ENCODE measurements at places on chromosomes 12 and 14.

- DNase-seq = no peak
Observed at GRCh38 chr12:64530566-64530965, 78.6 kb downstream of the TBK1 start.

DNA sequence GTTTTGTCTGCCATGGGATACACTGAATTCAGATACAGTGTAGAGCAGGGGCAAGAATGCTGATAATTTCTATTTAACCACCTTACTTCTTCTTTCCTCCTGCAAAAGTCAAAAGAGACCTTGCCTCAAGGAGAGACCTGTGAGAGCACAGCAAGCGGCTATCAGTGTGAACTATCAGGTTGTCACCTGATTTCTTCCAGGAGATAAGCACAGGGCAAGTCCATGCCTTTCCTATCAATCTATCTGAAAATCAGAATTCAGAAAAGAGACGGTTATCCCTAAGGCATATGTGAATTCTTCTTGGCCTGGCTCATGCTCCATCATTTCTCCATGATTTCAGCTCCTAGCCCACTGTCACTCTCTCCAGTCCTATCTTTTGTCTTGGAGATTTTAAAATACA is 128.9 kb upstream of the CCND2 start:
- no peak for DNase-seq

- DNase-seq = no peak
Observed at GRCh38 chr12:129304529-129304928, 451.3 kb downstream of the GLT1D1 start.

- DNase-seq = no peak
Observed at GRCh38 chr14:58776516-58776915, 138.8 kb downstream of the DACT1 start.

All from stimulated activated CD4-positive, alpha-beta T cell treated with anti-CD3 and anti-CD28 coated beads, Interleukin-12 subunit alpha, Interleukin-12 subunit beta, amount 100 ng/mL, for 48 hours (primary cell).